Stimulated activated naive CD8-positive, alpha-beta T cell treated with anti-CD3 and anti-CD28 coated beads, Interleukin-15, Interleukin-2, amounts not matched to agents 100 U/mL and 50 U/mL, for 24 hours (primary cell): ENCODE measurements at places on chromosomes 16 and 17.

DNA sequence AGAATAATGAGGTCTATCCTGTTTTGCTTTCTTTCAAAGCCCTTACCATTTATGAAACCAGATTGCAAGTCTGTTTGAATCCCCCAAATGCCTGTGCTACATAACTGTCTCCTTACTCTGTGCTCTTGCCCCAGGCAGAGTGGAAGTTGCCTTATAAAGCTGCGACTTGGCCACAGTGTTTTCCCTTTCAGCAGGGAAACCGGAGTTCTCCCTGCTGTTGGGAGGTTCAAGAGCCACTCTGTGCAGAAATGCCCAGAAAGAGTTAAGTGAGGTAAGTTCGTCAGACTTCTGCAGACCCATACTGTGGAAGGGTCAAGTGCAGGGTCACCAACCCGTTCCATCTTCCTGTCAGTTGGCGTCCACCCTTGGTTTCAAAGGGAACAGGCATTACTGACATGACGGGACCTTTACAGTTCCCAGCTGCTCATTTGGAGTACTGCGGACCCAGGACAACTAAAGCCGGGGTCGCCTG is 508.9 kb downstream of the WWOX start:
- DNase-seq = no peak

GRCh38 chr16:80997139-80997798 is 9.4 kb downstream of the CMC2 start:
- DNase-seq = no peak

GRCh38 chr17:61486135-61487120 is 34.2 kb downstream of the TBX4 start:
- DNase-seq = no peak

GRCh38 chr16:13733561-13733960 is 186.4 kb upstream of the ERCC4 start:
- no peak for DNase-seq

GRCh38 chr17:41690497-41690896 is 1.8 kb downstream of the EIF1 start:
- no peak for DNase-seq

DNA sequence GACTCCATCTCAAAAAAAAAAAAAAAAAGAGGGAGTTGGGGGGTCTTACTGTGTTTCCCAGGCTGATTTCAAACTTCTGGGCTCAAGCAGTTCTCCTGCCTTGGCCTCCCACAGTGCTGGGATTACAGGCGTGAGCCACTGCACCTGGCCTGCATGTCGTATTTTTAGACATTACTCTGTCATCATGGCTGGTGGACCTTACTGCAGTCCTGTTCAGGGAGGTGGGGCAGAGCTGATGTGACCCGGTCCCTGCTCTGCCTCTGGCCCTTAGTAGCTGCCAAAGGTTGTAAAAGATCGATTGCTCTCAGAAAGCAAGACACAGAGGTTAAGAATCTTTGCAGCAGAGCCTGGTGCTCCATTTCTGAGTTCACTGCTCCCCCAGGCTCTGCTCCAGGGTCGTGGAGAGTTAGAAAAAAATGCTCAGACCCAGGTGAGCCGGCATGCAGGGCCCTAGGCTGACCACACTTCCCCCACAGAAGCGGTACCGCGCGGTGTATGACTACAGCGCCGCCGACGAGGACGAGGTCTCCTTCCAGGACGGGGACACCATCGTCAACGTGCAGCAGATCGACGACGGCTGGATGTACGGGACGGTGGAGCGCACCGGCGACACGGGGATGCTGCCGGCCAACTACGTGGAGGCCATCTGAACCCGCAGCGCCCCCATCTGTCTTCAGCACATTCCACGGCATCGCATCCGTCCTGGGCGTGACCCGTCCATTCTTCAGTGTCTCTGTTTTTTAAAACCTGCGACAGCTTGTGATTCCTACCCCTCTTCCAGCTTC is 7.1 kb upstream of the LASP1NB start:
- DNase-seq = no peak

DNA sequence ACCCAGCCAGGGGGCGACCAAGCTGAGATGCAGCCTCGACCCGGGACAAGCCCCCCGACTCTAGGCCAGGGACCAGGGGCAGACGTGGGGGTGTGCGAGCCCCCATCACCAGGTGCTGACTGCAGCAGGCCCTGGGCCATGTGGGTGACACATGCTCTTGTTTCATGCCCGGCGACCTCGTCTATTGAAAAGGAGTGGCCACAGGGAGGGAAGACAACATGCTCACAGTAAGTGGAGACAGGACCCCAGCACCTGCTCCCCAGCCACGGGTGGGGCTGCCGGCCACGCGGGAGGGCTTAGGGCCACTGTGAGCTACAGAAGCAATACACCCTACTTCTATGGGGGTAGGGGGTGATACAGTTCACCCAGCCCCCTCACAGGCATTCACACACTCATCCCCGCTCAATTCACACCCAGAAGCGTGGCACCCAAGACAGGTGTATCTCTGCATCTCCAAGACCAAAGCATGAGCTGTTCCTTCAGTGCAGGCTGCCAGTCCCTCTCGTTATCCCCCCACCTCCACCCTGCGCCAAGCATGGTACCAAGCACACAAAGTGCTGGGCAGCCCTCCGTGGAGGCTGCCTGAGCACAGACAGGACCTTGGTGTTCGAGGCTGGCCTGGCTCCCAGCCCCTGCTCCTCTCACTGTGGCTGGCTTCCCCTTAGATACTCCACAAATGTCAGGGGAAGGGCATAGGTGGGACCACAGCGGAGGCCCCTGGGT is 13.6 kb downstream of the VASN start:
- no peak for DNase-seq

DNA sequence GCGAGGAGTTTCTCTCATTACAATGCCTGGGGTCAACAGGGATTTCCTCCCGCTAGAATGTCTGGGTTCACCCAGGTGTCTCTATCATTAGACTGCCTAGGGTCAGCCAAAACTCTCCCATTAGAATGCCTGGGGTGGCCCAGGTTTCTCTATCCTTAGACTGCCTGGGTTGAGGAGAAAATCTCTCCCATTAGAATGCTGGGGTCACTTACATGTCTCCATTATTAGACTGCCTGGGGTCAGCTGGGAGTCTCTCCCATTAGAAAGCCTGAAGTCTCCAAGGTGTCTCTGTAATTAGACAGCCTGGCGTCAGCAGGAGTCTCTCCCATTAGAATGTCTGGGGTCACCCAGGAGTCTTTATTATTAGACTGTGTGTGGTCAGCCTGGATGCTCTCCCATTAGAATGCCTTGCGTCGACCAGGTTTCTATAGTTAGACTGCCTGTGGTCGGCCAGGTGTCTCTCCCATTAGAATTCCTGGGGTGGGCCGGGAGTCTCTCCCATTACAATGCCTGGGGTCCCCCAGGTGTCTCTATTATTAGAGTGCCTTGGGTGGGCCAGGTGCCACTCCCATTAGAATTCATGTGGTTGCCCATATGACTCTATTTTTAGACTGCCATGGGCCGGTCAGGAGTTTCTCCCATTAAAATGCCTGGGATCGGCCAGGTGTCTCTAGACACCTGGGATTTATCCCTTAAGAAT is 2272.1 kb downstream of the TP53TG3F start:
- DNase-seq = no peak

DNA sequence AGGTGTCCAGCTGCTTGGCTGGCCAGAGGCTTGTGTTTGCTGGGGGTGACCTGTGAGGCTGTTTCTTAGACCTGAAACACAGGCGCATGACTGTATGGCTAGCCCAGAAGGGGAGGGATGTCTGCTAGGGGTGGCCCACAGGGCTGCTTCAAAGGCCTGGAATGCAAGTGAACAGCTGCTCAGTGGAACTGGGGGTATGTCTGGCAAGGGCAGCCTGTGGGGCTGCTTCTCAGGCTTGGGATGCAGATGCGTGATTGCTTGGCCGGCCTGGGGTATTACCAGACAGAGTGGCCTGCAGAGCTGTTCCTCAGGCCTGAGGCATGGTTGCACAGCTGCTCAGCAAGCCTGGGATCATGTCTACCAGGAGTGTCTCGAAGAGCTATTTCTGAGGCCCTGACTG is 20.5 kb downstream of the TANC2 start:
- no peak for DNase-seq

DNA sequence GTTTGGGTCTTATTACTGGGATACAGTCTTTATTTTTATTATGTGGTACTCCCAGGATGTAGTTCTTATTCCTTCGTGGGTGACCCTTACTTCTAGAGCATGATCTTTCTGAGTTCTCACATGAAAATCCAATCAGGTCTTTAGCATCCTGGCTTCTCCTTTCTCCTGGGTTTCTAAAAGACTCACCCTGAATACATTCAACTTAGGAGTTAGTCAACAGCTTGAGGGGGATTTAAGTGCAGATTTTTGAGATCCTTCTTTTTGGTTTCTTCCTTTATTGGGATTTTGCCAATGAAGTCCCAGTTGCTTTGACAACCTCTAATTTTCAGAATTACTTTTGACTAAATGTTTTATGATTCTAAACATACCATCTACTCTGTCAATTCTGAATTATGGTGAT is 68.2 kb downstream of the SIAH1 start:
- no peak for DNase-seq

DNA sequence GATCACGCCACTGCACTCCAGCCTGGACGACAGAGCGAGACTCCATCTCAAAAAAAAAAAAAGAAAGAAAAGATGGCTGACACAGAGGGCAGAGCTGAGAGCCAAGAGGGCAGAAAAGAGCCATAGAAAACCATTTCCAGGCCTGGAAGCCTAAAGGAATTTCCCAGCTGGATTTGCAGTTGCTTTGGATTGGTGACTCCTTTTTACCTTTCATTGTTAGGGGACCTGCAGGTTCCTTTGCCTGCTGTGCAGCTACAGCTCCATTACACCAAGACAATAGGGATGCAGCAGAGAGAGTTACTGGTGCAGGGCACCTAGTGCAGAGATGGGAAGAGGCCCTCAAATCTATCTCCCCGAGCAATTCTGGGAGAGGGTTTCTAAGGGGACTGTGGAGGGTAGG is 18.4 kb downstream of the ZNF668 start:
- DNase-seq = no peak

- no peak for DNase-seq
Measured at GRCh38 chr17:3918372-3919122, 2.3 kb upstream of the P2RX1 start.

DNA sequence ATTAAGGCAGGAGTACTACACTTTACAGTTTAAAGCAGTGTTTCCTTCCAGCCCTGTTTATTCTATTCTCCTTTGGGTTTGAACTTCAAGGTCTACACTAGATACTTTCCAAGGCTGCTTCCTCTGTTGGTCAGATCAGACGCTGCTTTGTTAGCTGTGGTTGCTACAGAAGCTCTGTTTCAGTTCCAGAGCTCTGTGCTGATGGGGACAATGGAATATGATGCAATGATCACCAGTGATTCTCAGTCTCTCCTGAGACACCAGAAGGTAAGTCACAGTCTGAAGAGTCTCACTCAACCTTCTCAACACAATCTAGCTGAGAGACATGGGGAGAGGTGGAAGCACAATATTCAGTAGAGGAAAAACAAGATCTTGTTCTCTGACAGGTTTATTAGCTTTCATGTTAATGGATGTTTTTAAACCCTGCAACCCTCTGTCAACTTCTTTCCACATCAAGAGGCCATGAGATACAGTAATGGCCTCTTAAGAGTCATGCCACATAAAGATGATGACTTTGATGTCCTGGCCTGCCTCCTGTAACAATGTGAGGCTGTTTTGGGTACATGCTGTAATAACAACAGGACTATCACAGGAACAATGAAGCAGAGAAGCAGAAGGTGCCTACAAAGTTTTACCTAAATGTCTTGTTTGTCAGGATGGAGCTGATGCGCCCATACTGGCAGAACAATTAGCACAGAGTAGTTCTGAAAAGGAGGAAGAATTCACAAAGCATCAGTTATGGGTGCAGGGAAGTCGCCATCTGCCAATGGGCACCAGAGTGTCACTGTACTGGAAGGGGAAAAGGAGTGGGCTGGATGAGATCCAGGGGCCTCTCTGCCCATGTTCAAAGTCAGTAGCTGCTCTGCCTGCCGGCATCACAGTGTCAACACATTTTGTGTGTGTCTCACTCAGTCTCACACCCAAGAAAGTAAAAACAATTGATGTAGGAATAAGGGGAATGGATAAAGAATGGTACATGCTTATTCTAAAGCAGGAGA is 33.4 kb downstream of the PSME3IP1 start:
- no peak for DNase-seq

DNA sequence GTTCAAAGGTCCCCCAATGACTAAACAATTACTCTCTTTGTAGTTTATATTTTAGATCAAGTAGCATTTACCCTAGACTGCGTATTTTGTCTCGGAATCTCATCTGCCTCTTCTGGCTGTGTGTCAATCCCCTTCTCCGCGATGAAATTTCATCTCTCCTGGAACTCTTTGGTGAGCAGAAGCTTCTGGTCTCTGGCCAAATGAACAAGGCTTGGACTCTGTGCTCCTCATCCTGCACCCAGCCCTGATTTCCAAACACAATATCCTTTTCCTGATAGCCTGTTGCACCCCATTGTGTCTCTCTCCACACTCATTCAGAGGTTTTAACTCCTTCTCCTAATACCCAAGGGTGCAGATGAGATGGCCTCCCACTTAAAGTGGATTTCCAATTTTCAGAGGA is 609.4 kb upstream of the CDH5 start:
- no peak for DNase-seq

DNA sequence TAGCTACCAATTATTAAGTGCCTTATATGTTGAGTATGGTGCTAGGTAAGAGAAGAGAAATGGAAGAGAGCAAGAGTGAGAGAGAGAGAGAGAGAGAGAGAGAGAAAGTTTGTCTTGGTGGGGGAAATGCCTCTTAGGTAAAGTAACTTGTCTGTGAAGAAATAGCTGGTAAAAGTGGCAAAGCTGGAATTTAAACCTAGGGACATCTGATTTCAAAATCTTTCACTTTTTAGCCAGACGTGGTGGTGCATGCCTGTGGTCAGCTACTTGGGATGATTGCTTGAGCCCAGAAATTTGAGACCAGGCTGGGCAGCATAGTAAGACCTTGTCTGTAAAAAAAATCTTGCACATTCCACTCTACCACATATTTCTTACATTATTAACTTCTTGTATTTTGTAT is 23.0 kb upstream of the CDR2 start:
- no peak for DNase-seq

DNA sequence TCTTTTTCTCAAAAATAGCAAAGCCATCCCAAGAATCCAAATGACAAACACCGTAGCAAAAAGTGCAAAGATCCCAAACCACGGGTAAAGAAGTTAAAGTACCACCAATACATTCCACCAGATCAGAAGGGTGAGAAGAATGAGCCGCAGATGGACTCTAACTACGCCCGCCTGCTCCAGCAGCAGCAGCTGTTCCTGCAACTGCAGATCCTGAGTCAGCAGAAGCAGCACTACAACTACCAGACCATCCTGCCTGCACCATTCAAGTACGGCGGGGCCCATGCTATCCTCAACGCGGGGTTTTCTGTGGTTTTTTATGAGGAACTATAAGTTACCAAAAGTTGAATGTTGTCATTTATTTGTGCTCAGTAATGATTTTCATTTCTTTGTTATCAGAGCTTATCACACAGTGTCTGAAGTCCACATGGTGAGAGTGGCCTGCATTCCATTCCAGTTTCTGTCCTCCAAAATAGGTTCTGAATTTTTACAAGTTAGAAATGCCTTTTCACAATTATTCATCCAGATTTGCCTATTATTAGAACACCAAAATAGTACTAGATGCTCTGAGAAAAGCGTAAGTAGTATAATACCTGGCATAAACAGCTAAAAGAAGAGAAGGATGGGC is 169.2 kb downstream of the MRTFB start:
- DNase-seq = no peak
